AG04449 (cell line): ENCODE measurements at places on chromosomes 6 and 20.

DNA sequence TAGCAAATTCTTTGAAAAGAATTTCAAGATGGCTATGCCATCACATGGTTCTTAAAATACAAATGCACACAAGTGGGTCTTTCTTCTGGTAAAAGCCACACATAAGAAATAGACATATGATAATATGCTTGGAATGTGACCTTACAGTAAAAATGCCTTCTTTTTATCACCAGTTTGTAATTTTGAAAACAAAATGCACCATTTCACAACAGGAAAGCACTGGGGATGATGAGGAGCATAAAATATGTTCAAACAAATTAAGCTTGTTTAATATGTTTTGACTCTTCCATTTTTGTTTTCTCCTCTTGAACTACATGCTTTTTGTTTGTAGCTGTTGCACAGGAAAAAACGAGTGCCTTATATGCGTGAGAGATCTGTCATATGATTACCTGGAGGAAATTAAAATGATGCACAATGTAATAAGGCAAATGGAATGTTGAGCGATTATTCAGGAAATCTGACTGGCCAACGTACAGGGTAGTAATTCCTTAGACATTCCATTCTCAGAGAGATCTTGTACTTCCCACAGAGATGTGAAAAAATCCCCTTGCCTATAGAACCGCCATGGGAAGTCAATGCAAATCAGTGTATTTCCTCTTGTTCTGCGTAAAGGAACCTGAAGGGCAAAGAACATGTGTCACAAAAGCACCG lies 911.6 kb downstream of the TFAP2A start:
- DNase-seq, result peak; percentile 93

- no peak for DNase-seq
These were observed 29.7 kb upstream of the ENPP1 start for GRCh38 chr6:131778169-131778568.

DNA sequence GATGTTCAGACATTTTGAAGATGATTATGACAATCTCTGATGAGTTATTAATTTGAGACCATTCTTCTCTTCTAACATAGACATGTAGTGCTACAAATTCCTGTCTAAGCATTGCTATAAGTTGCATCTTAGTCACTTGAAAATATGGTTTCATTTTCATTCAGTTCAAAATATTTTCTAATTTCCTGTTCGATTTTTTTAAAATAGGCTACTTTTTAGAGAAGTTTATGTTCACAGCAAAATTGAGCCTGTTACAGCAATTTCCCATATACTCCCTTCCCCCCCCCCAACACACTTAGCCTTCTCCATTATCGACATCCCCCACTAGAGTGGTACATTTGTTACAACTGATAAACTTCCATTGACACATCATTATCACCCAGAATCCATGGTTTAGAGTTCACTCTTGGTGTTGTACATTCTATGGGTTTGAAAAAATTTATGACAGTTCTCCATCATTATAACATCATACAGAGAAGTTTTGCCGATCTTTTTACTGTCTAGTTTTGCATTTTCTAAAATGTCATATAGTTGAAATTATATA lies 31.2 kb downstream of the PLAGL1 start:
- no peak for DNase-seq

DNA sequence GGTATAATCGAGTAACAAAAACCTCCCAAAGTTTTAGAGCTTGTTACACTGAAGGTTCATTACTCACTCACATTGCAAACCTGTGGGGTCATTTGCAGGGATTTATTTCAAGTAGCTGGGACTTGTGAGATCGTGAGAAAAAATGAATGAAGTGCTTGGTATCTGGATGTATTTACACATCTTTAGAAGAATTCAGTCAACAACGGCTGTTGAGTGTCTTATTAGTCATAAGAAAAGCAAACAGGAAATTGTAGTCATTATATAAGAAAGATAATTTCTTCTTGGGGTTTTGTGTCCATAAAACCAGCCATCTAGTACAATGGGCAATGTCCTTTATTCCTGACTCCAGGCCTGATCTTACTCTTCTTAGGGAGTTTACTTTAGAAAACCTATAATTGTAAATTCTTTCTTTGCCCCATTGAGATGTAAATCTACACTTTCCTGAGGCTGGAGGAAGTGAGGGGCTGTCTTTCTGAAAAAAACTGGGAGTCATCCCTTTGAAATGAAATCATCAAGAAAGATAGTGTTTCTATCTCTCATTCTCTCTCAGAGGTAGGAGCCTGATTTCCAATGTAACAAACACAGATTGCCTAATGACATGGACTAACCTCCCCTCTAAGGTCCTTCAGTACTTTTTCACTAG lies 202.5 kb upstream of the ASCC3 start:
- peak; percentile 90 for DNase-seq

DNA sequence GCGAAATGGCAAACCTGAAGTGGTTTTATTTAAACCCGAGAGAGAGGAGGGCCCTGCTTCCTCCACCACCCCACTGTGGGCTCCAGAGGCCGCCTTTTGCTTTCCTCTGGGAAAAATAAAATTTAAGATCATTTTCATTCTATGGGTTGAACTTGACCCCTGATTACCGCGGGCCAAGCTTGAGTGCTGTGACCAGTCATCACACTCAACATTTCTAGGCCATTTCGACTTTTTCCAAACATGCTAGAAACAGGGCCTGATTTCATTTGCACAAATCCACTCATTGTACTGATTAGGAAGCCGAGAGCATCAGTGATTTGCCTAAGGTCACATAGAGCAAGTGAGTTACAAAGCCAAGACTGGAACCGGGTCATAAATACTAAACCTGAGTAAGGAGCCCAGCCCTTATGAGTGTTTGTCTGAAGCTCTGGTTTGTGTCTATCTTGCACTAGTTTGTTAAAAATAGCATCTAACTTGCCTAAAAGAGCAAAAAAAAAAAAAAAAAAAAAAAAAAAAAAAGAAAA lies 179.7 kb downstream of the DLL1 start:
- no peak for DNase-seq

DNA sequence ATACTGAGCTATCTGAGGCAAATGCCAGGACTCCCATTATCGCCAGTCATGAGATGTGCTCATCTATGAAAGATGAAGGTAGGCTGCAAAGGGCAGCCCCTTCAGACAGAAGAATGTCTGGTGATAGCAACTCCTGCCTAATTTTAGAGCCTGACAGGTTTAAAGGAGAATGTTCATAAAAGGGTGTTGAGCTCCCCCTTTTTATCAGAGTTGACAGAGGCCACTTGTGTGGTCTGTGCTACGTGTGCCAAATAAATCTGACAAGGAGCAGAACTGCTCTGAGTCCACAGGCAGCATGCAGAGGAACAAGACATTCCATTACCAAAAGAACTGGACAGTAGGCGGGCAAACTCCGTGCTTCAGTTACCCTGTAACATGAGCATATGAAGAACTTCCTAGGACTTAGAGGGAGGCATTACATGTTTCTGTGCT lies 101.8 kb downstream of the PREP start:
- DNase-seq, result no peak

DNA sequence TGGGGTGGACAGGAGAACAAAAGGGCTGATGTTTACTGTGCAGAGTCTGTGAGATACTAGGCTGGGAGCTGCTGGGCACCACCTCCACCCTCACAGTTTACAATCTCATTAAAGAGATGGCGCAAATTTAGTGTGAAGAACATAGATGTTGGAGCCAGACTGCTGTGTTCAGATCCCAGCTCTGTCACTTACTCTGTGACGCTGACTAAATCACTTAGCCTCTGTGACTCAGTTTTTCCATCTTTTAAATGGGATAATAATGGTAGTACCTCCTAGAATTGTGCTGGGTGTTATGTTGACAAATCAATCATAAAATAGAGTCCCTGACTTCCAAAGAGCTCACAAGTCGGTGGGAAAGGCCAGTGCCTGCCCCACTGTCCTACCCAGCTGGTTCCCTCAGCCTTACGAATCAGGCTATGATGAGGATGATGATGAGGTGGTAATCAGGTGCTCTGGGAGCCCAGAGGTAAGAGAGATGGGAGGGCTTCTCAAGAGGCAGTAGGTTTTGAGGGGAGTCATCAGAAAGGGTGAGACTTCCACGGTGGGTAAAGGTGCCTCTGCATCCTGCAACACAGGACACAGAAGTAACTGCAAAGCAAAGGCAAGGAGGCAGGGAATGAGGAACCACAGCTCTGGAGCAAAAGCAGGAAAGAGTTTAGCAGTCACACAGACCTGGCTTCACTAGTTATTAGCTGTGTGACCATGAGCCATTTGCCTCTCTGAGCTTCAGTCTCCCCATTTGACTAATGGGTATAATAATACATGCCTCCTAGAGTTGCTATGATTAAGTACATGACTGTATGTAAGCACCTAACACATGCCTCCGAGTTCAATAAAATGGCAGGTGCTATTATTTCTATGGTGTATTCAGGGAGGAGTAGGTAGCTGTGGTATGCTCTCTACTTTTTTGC lies 8.9 kb downstream of the FYN start:
- no peak for DNase-seq

- DNase-seq, result no peak
These were observed 87.8 kb downstream of the PLCB4 start for GRCh38 chr20:9156529-9157280.

DNA sequence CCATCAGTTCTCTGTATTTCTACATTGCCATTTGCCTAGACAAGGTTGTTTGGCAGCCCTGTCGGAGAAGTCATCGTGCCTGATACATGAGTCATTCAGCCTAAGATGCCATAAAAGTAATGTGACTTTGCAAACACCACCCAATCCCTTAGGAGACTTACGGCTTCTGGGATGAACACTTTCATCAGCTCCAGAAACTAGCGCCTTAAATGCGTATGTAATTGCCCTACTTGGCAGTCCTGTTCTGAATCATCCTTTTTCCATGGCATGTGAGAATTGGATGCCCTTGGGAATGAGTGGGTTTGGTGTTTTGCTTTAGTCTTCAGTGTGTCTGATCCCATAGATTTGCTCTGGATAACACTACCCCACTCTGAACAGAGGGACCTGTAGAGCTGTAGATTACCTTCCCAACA lies 158.5 kb downstream of the SASH1 start:
- DNase-seq, result peak; percentile 99

- DNase-seq, result no peak
These were observed 33.3 kb downstream of the EPB41L2 start for GRCh38 chr6:131029626-131030297.

GRCh38 chr6:148747471-148748165 lies 788 bp downstream of the UST start:
- DNase-seq, result no peak

DNA sequence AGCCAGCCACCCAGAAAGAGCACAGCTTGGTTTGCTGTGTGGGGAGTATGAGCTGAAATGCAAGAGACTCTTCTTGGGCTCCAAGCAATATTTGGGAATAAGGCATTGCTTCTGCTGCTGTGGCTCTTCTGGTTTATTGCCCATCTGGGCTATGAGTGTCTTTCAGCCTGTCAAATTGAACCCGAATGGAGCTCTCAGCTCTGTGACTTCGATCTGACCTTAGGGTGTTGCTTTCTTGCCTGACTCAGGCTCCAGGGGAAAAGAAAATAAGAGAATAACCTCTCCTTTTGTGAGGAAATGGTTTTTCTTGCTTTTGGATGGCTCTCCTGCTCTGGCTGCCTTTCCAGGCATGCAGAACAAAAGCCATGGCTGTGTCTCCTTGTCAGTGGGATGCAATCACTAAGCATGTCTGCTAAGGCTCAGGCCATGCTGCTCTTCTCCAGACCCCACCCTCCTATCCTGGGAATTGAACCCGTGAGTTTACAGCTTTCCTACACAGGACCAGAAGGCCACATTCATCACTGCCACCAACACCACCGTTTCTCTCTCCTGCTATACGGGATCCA lies 169.4 kb upstream of the JAG1 start:
- no peak for DNase-seq

DNA sequence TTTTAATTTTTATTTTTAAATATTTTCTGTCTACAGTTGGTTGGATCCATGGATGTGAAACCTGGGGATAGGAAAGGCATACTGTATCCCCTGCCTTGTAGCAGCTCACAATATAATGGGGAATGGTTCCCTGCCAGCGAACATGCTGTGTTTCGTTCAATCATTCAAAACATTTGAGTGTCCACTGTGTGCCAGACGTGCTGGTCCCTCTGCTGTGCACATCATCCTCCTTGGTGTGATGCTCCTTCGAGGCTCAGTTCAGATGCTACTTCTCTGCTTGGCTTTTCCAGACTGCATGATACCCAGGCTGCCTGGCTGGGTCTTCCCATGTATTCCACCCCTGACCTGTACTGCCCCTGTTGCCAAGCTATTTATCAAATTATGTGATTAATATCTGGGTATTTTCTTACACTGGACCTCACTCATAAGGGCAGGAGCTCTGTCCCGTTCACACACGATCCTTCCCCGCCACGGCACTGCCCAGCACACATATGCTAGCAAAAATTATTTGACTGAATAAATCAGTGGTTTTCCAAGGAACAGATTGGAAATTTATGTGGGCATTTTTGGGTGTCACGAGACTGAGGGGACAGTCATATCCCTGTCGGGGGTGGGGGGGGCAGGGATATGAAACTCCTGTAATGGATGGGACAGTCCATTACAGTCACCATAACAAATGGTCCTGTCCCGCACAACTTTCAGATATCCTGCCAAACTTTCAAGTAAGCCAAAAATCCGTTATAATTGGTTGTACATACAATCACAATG lies 4.9 kb downstream of the SDCBP2 start:
- no peak for DNase-seq

DNA sequence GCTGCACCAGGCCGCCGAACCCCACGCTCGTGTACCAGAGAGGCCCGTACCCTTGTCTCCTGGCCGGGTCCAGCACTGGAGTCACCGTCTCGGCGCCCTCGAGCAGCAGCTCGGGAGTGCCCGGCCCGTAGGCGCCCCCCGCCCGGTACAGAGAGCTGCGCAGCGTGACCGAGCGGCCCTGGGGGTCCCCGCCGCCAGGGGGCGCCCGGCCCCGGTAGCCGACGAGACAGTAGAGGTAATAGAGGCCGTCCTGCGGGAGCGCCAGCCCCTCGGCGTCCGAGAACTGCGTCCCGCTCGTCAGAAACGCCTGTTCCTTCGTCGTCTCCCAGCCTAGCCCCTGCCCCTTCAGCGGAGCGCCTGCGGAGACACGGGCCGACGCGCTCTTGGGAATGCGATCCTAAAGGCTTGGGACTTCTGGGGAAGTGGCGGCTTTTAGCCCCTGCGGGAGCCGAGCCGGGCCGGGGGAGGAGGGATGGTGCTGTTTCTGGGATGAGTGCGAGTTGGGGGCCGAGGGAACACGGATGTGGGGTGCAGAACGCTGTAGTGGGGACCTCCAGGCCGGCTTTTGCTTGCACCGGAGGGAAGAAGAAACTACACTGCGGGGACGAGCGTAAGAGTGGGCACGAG lies 1.3 kb downstream of the LTB start:
- DNase-seq, result no peak

DNA sequence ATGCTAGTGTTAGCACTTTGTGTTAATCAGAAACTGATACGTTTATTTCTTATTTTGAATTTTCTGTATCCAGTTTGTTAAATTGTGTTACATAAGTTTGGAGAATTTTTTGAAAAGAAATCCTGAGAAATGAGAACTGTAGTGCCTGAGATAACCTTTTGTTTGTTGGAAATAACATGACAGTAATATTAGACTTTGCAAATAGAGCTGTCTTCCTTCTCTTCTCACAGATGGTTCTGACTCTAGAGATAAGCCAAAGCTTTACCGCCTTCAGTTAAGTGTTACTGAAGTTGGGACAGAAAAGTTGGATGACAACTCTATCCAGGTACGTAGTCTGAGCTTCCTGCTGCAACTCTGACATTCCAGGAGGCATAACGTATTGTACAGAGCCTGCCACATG lies 69.9 kb downstream of the AFDN start:
- no peak for DNase-seq
